ENCODE measurements at places on chromosomes 5 and 9. TPM values are rescaled to one million over a fixed set of nuclear protein-coding genes. Genes with fewer than 3 reads are reported as not detected.

The ANKRD18B gene
- polyA plus RNA-seq: 16.9 TPM

The TLR4 gene
- 0.09 TPM for polyA plus RNA-seq

The SLC34A3 gene
- polyA plus RNA-seq: not detected

The DMGDH gene
- 0.13 TPM for polyA plus RNA-seq

The SPATA31E1 gene
- not detected for polyA plus RNA-seq

The OR2S2 gene
- polyA plus RNA-seq: not detected

The CARD9 gene
- 0.21 TPM for polyA plus RNA-seq

The SOX30 gene
- polyA plus RNA-seq: 0.03 TPM

The NCBP1 gene
- 24.0 TPM for polyA plus RNA-seq

- no peaks in the 10 kb centered on the region for H3K27me3 ChIP-seq
- no peaks in the 10 kb centered on the region for H3K4me1 ChIP-seq
- H3K36me3 ChIP-seq: peaks cover 14% of the 10 kb centered on the region
- no peak overlapping the region for H3K27ac ChIP-seq
- H3K4me3 ChIP-seq: no peak overlapping the region
Measured at GRCh38 chr5:168234133-168234532, 57.3 kb upstream of the WWC1 start.

- no peaks in the 10 kb centered on the region for H3K36me3 ChIP-seq
- no peak overlapping the region for H3K27ac ChIP-seq
- DNase-seq: no peak
- H3K4me1 ChIP-seq: peaks cover 3% of the 10 kb centered on the region
Measured at GRCh38 chr5:173806270-173807035, 81.7 kb upstream of the CPEB4 start.

DNA sequence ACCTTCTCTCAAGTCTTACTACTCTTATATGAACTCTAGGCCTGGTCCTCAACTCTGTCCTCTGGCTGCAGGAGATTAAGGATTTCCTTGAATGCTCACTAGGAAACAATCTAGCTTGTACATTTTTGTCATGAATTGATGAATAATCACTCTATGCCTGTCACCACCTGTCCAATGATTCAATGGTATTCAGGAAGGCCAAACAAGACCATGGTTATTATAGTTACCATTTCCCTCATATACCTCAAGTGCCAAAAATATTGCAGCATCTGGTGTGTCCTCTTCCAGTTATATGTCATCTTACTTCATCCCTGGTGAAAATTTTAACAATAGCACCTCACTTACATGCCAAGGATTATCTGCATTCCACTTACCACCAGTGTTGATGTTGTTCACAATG, 179.0 kb upstream of the MOCS2 start:
- no peak overlapping the region for H3K4me3 ChIP-seq
- no peaks in the 10 kb centered on the region for H3K27me3 ChIP-seq
- H3K4me1 ChIP-seq: peaks cover 15% of the 10 kb centered on the region

GRCh38 chr5:131610198-131611063, 24.6 kb downstream of the RAPGEF6 start:
- no peaks in the 10 kb centered on the region for H3K36me3 ChIP-seq
- H3K27me3 ChIP-seq: no peaks in the 10 kb centered on the region
- no peak overlapping the region for H3K4me3 ChIP-seq
- peak; percentile 49 for DNase-seq

GRCh38 chr5:169174923-169175322, 126.0 kb downstream of the SLIT3 start:
- H3K4me1 ChIP-seq: peaks cover 13% of the 10 kb centered on the region
- DNase-seq: no peak
- no peak overlapping the region for H3K4me3 ChIP-seq
- H3K27me3 ChIP-seq: no peaks in the 10 kb centered on the region

GRCh38 chr9:15417626-15418025, 5.0 kb upstream of the SNAPC3 start:
- no peak for DNase-seq
- no peaks in the 10 kb centered on the region for H3K36me3 ChIP-seq
- peaks cover 7% of the 10 kb centered on the region for H3K4me1 ChIP-seq

GRCh38 chr5:170333161-170333910, 35.8 kb upstream of the LCP2 start:
- no peaks in the 10 kb centered on the region for H3K36me3 ChIP-seq
- no peak for DNase-seq
- no peaks in the 10 kb centered on the region for H3K27me3 ChIP-seq
- no peaks in the 10 kb centered on the region for H3K4me1 ChIP-seq
- H3K27ac ChIP-seq: no peak overlapping the region
- H3K4me3 ChIP-seq: no peak overlapping the region

GRCh38 chr5:175591293-175591692, 66.6 kb upstream of the HRH2 start:
- no peak overlapping the region for H3K27ac ChIP-seq
- no peak overlapping the region for H3K4me3 ChIP-seq
- no peaks in the 10 kb centered on the region for H3K36me3 ChIP-seq
- peaks cover 13% of the 10 kb centered on the region for H3K4me1 ChIP-seq
- DNase-seq: no peak

DNA sequence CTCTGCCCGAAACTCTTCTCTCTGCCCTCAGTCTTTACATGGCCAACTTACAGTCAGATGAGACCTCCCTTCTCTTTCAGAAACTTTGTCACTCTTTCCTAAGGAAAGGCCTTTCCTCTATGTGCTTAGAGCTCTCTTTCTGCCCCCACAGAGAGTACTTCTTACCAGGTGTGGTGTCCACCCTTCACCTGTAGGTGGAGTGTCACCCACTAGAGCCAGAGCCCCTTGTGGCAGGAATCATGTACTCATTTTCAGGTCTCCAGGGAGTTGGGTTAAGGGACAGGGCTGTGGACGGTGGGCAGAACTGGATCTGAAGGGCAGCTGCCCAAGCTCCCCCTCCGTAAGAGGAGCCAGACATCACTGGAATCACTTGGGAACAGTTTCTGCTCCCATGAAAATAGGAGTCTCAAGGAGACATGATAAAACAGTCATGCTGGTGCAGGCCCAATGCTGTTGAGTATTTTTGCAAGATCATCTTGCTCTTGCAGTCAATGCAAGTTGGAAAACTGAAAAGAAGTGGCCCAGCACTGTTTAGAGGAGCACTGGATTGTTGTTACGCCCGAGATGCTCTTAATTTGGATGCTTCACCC, 436.7 kb downstream of the ZSWIM6 start:
- H3K36me3 ChIP-seq: no peaks in the 10 kb centered on the region
- H3K4me3 ChIP-seq: no peak overlapping the region
- H3K4me1 ChIP-seq: no peaks in the 10 kb centered on the region
- DNase-seq: peak; percentile 11
- no peak overlapping the region for H3K27ac ChIP-seq
- H3K27me3 ChIP-seq: peaks cover 8% of the 10 kb centered on the region

DNA sequence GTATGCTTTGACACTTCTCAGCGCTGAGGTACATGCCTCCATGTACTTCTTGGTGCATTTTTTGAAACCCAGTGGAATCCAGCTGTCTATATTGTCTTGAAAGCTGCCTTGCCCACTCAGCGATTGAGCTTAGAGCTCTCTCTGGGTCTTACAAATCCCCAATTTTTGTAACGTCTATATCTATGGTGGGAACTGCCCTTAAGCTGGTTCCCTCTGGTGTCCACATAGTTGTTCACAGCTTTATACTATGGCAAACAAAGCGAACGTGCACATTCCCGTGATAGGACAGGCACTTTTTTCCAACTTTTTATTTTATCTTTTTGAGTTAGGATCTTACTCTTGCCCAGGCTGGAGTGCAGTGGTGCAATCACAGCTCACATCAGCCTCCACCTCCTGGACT, 20.9 kb downstream of the CDHR2 start:
- H3K27me3 ChIP-seq: no peaks in the 10 kb centered on the region
- H3K4me1 ChIP-seq: no peaks in the 10 kb centered on the region
- DNase-seq: no peak
- H3K36me3 ChIP-seq: no peaks in the 10 kb centered on the region
- H3K4me3 ChIP-seq: no peak overlapping the region
- no peak overlapping the region for H3K27ac ChIP-seq

- no peaks in the 10 kb centered on the region for H3K4me1 ChIP-seq
- H3K36me3 ChIP-seq: no peaks in the 10 kb centered on the region
- H3K4me3 ChIP-seq: no peak overlapping the region
- no peak for DNase-seq
Measured at GRCh38 chr9:105842023-105842644, 147.8 kb downstream of the TMEM38B start.

GRCh38 chr5:126054577-126055347, 368.4 kb upstream of the GRAMD2B start:
- H3K27me3 ChIP-seq: no peaks in the 10 kb centered on the region
- no peaks in the 10 kb centered on the region for H3K36me3 ChIP-seq
- H3K27ac ChIP-seq: no peak overlapping the region
- H3K4me3 ChIP-seq: no peak overlapping the region
- H3K4me1 ChIP-seq: no peaks in the 10 kb centered on the region

DNA sequence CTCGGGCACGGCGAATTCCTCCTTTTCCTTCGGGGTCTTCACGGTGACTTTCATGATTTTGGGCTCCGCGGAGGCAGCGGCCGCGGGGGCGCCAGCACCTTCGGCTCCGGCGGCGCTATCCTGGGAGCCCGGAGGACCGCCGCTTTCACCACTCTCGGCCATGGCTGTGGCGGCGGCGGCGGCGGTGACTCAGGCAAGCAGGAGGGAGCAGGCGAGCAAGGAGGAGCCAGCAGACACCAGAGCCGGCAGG, 315 bp downstream of the UBQLN1 start:
- peaks cover 22% of the 10 kb centered on the region for H3K4me1 ChIP-seq
- no peak for DNase-seq
- H3K36me3 ChIP-seq: no peaks in the 10 kb centered on the region
- H3K27ac ChIP-seq: peak overlapping the region; percentile 100
- H3K4me3 ChIP-seq: peak overlapping the region; percentile 97

- peaks cover 5% of the 10 kb centered on the region for H3K4me1 ChIP-seq
- no peak overlapping the region for H3K4me3 ChIP-seq
- DNase-seq: no peak
- H3K27me3 ChIP-seq: no peaks in the 10 kb centered on the region
- H3K27ac ChIP-seq: no peak overlapping the region
Measured at GRCh38 chr5:6729386-6730310, 16.4 kb downstream of the TENT4A start.

DNA sequence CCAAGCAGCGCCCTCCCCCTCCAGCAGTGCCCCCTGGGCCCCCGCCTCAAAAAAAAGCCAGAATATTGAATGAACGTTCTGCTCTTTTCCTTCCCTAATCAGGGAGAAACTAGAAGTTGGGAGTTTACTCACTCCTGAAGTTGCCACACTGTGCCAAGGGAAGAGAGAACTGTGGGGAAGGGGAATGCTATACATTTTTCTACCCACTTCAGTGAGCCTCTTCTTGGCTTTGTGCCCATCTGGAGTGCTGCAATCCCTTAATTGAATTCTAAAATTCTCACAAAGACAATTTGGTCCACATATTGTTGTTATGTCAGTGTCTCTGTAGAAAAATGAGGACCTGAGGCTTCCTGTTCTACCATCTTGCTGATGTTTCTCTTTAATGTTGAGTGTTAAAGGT, 443.7 kb downstream of the DIRAS2 start:
- no peaks in the 10 kb centered on the region for H3K4me1 ChIP-seq
- no peaks in the 10 kb centered on the region for H3K27me3 ChIP-seq
- H3K36me3 ChIP-seq: no peaks in the 10 kb centered on the region

- H3K36me3 ChIP-seq: no peaks in the 10 kb centered on the region
- H3K27me3 ChIP-seq: peaks cover 54% of the 10 kb centered on the region
- no peaks in the 10 kb centered on the region for H3K4me1 ChIP-seq
- H3K27ac ChIP-seq: no peak within 1 kb of the TSS
Measured at GRCh38 chr5:115962239-115962564, at the start of gene LVRN. Gene LVRN (plus strand): TSS chr5:115962475. CDS start chr5:115962618, 143 bp downstream.

- peaks cover 15% of the 10 kb centered on the region for H3K4me1 ChIP-seq
- H3K4me3 ChIP-seq: no peak overlapping the region
- H3K27me3 ChIP-seq: no peaks in the 10 kb centered on the region
Measured at GRCh38 chr9:131185924-131186323, 60.5 kb downstream of the NUP214 start.

DNA sequence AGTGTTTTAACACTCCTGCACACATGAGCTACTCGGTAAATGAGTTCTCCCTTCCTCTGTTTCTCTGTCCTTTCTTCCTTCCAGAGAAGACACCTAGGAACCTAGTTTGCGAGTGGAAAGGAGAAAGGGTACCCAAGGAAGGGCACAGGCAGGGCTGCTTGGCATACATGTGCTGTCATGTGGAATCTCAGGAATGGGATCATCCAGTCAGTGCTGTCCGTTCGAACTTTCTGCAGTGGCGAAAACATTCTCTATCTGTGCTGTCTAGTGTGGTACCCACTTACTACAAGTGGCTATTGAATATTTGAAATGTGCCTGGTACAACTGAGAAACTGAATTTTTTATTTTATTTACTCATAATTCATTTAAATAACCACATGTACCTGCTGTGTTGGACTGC, 28.0 kb downstream of the NLN start:
- no peaks in the 10 kb centered on the region for H3K27me3 ChIP-seq
- H3K27ac ChIP-seq: no peak overlapping the region
- no peak overlapping the region for H3K4me3 ChIP-seq
- H3K36me3 ChIP-seq: no peaks in the 10 kb centered on the region
- peaks cover 5% of the 10 kb centered on the region for H3K4me1 ChIP-seq

GRCh38 chr5:6491196-6491918, 42.7 kb downstream of the UBE2QL1 start:
- H3K4me1 ChIP-seq: no peaks in the 10 kb centered on the region
- H3K27ac ChIP-seq: no peak overlapping the region
- no peak overlapping the region for H3K4me3 ChIP-seq
- no peak for DNase-seq

GRCh38 chr5:153713943-153714342, 223.5 kb downstream of the GRIA1 start:
- no peak overlapping the region for H3K4me3 ChIP-seq
- no peak overlapping the region for H3K27ac ChIP-seq
- H3K4me1 ChIP-seq: no peaks in the 10 kb centered on the region
- no peaks in the 10 kb centered on the region for H3K27me3 ChIP-seq
- no peaks in the 10 kb centered on the region for H3K36me3 ChIP-seq

DNA sequence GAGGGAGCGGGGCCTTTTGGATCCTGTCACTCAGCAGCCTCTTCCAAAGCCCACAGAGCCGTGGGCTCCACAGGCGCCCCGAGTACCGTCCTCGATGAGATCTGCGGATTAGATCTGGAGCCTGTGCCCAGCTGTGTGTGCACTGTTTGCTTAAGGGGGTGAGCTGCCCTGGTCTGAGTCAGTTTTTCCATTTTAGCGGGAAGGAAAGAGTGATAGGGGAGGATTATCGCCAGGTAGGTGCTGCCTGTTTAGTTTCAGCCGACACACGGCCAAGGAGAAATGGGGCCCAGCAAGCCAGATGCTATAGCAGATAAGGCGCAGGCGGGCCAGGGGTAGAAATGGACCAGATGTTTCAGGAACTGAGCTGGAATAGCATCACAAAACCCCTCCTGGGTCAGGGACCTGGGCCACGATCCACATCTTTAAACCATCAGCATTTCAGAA, 18.1 kb downstream of the COL5A1 start:
- no peak overlapping the region for H3K4me3 ChIP-seq
- no peaks in the 10 kb centered on the region for H3K27me3 ChIP-seq
- H3K27ac ChIP-seq: no peak overlapping the region
- no peaks in the 10 kb centered on the region for H3K36me3 ChIP-seq

GRCh38 chr5:131270809-131271208, 7.0 kb downstream of the CDC42SE2 start:
- H3K36me3 ChIP-seq: no peaks in the 10 kb centered on the region
- no peaks in the 10 kb centered on the region for H3K27me3 ChIP-seq
- H3K4me3 ChIP-seq: peak overlapping the region; percentile 29
- peaks cover 18% of the 10 kb centered on the region for H3K4me1 ChIP-seq
- H3K27ac ChIP-seq: peak overlapping the region; percentile 43
- DNase-seq: no peak

- H3K27me3 ChIP-seq: no peaks in the 10 kb centered on the region
- peaks cover 8% of the 10 kb centered on the region for H3K36me3 ChIP-seq
Measured at GRCh38 chr5:109829331-109829730, 139.6 kb downstream of the MAN2A1 start.

Measured in keratinocyte (primary cell).